ENCODE measurements at places on chromosomes 2 and 18.

GRCh38 chr2:75705921-75706320 lies 4.8 kb downstream of the GCFC2 start:
- DNase-seq: no peak

DNA sequence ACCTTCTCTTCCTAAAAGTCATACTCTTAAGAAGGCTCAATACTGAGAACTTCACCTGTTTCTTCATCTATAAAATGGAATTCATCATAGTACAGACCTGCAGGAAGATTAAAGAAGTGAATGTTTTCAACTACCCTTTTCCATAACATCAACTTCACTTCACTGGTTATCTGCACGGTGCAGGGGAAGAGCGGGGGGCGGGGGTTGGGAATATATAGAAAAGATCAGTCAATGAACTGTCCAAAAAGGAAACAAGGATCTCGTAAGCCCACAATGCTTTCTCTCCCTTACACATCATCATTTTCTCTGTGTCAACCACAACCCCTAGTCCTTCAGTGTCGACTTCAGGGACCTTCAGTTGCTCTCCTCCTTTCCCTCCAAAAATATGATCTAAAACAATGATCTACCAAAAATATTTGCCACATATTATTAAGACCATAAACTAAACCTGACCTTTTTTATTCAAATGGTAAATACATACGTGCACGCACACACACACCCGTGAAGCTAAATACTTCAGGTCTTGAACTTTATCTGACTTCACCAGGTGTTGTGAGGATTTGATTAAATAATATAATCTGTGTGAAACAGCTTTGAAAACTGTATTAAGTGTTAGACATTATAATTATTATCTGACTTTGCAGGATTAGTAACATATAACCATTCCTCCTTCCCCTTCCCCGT lies 4.9 kb downstream of the MBOAT2 start:
- DNase-seq: no peak

DNA sequence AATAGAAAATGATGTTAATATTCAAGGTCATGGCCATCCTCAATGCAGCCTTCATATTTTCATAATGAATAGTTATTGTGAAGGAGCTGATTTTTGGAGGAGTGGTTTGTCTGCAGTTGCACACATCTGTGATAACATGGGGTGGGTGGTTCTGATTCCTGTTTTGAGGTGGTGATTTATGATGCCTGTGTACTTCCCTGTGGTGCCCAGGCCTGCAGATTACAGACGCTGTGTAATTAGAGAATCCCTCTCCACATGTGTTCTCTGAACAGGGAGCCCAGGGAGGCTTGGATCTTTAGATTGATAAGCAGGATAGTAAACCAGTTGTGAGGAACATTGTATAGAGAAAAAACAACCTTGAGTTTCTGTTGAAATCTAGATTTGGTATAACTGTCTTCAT lies 117.5 kb downstream of the AGAP1 start:
- peak; percentile 65 for DNase-seq

DNA sequence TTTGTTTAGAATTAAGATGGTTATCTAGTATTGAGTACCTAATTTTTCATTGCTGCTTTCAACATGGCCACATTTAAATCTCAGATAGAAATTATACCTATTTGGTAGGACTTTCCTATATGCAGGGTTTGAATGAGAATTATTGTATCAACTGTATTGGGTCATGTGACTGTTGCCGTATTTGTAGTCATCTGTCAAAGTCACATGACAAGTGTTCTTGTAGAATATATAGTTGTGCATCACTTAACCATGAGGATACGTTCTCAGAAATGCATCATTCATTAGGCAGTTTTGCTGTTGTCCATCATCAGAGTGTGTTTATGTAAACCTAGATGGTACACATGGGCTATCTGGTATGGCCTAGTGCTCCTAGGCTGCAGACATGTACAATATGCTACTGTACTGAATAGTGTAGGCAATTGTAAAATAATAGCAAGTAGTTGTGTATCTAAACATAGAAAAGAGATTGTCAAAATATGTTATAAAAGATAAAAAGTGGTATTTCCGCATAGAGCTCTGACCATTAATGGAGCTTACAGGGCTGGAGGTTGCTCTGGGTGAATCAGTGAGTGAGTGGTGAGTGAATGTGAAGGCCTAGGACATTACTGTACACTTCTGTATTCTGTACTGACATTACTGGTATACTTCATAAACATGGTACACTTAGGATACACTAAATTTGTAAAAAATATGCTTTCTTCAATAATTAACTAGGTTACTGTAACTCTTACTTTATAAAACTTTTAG lies 123.7 kb downstream of the MAP4K4 start:
- DNase-seq: no peak

- DNase-seq: no peak
Measured at GRCh38 chr2:227606476-227606875, 7.8 kb downstream of the SCYGR2 start.

- no peak for DNase-seq
Measured at GRCh38 chr2:32810909-32811495, 135.8 kb upstream of the LTBP1 start.

DNA sequence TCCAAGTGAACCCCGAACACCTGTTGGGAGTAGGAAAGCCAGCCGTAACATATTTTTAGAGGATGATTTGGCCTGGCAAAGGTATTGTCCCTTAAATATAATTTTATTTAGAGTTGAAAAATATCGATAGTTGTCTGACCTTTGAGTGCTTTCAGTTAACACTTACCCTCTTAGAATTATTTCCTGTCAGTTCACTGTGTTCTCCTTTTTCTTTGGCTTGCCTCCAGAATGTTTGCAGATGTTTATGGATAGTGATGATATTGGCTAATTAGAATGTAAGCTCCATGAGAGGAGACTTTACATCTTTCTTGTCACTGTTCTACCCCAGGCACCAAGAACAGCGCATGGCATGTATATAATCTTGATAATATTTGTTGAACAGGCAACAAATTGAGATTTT lies 19.8 kb downstream of the PIKFYVE start:
- no peak for DNase-seq

DNA sequence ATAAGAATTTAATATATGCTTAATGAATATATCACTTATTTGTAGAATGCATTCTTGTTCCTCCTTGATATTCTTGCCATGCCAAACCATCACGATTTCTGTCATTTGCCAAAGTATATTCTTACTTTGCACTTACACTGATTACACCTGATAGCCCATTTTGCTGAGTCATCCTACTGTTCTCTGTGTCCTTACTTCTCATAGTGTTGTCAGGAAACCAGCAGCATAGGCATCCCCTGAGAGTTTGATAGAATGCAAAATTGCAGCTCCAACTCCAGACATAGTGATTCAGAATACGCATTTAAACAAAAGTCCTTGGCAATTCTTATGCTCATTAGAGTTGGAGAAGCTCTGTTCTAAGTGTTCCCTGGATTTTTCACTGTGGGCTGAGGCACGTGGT lies 687.1 kb downstream of the DPP10 start:
- DNase-seq: no peak

DNA sequence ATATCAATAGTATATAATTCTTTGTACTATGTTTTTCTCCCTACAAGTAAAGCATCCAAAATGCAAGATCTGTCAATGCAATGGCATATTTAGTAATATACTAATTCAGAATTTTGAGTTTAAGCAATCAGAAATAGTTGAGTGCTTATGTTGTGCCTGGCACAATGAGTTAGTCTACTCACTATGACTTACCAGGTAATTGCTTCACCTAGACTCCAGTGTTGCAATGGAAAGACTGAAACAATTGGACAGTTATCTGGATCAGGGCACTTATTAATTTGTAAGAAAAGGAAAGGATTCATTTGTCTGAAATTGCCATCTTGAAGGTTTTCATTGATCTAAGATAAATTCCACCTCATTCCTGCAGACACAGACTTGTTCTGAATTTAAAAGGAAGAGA lies 97.6 kb upstream of the TCF4 start:
- DNase-seq: no peak

GRCh38 chr2:55017880-55018279 lies 32.4 kb downstream of the RTN4 start:
- DNase-seq: no peak

- DNase-seq: no peak
Measured at GRCh38 chr18:12397793-12398192, 9.9 kb upstream of the PRELID3A start.

- no peak for DNase-seq
Measured at GRCh38 chr2:130720036-130720435, 8.8 kb upstream of the GPR148 start.

GRCh38 chr2:242038166-242038927 lies 168.8 kb downstream of the RTP5 start:
- no peak for DNase-seq

GRCh38 chr2:8531481-8531880 lies 150.4 kb upstream of the ID2 start:
- no peak for DNase-seq

GRCh38 chr2:241768251-241768711 lies 8.3 kb upstream of the GAL3ST2 start:
- no peak for DNase-seq

GRCh38 chr2:235300368-235301201 lies 193.3 kb upstream of the AGAP1 start:
- peak; percentile 45 for DNase-seq

DNA sequence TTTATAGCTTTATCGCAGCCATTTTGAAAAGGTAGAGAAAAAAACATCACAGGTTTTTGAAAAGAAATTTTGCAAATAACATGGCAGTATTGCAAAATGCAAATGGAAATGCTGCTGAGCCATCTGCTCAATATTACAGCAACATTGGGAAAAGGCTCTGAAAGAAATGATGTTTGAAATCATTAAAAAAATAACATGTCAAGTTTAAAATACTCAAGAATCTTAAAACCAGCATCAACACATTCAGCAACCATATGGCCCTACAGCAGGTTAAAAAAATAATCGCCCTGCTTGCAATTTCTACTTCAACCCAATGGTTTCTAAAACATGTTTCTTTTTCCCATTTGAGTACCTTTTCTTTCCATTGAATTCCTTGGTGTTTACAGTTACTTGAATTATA lies 289.4 kb downstream of the AFF3 start:
- DNase-seq: peak; percentile 3

GRCh38 chr18:42156281-42156680 lies 201.2 kb downstream of the PIK3C3 start:
- DNase-seq: no peak
